CD4-positive, alpha-beta T cell treated with Interleukin-4 for 1 hour (primary cell): ENCODE measurements at places on chromosomes 5 and 9.
A peak's percentile ranks its signal among the peaks of the same experiment; 100 is the strongest.

DNA sequence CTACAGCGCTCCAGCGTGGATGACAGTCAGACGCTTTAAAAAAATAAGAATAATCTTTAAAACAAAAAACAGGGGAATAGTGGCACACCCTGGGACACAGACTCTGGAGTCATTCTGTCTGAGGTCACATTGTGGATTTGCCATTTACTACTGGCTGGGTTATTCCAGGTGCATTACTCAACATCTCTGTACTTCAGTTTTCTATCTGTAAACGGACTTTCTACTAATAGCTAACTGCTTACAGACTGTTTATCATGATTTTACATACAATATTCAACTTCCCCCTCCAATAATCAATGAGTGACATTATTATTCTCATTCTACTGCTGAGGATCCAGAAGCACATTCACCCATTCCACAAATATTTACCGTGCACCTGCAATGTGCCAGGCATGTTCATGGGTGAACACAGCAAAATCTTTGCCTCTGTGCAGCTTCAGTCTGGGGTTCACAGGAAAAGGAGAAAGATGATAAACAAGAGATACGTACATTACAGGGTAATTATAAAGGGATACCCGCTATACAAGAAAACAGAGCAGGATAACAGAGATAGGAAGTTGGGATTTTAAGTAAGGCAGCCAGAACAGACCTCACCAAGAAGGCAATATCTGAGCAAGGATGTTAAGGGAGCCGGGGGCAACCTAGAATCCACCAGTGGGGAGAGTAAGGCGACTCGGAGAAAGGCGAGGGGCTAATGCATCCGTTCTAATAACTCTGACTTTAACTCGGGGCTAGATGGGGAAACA lies 984 bp upstream of the RAD23B start:
- DNase-seq: peak; percentile 13

GRCh38 chr5:102713278-102713677 lies 41.8 kb upstream of the PAM start:
- no peak for DNase-seq

GRCh38 chr5:112616812-112617547 lies 120.7 kb upstream of the APC start:
- no peak for DNase-seq

- DNase-seq: no peak
Measured at GRCh38 chr9:129392093-129392541, 214.1 kb upstream of the IER5L start.

DNA sequence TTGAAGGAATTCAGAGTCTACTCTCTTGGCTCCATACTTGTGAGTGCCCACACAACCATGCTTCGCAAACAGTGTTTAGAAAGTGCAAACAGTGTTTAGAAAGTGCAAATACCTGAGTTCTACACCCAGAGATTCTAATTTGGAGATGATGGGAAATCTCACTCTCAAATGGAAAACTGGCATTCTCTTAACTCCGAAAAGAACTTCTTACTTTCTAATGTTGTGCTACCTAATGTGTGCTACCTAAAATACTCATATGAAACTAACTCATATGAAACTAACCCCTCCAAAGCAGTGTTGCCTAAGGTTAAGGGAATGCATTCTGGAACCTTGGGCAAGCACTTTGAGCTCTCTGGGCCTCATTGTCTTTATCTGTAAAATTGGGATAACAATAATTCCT lies 55.5 kb upstream of the ZNF366 start:
- DNase-seq: no peak

DNA sequence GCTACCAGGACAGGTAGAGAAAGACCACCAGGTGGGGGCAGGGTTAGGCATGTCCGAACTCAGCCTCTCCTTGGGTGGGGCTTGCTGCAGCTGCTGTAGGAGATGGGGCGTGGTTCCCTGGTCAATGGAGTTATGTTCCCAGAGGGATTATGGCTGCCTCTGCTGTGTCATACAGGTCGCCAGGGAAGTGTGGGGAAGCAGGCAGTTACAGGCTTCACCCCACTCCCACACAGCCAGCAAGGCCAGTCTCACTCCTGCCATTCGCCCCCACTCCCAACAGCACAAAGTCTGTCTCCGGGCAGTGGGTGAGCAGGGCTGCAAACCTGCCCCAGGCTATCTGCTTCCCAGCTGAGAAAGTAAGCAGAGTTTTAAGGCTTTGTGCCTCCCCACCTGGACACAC lies 20.0 kb upstream of the CEP72 start:
- DNase-seq: no peak

- no peak for DNase-seq
Measured at GRCh38 chr5:121503111-121503840, 348.4 kb upstream of the FTMT start.

DNA sequence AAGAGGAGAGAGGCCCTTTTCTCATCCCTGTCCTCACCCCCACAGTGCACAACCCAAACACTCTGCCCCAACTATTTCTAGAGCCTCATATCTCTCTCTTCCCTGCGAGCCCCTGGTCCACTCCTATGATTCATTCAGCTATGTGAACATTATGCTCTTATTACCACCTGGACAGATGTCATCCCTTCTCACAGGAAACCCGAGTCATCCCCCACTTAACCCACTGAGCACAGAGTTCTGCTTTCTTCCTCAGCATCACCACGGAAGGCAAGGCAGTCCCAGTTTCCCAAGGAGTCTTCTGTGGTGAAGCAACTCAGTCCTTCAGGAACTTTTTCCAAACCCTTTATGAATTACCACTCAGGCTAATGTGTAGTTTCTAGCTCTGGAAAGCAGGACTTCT lies 1.3 kb downstream of the DNAI1 start:
- no peak for DNase-seq

DNA sequence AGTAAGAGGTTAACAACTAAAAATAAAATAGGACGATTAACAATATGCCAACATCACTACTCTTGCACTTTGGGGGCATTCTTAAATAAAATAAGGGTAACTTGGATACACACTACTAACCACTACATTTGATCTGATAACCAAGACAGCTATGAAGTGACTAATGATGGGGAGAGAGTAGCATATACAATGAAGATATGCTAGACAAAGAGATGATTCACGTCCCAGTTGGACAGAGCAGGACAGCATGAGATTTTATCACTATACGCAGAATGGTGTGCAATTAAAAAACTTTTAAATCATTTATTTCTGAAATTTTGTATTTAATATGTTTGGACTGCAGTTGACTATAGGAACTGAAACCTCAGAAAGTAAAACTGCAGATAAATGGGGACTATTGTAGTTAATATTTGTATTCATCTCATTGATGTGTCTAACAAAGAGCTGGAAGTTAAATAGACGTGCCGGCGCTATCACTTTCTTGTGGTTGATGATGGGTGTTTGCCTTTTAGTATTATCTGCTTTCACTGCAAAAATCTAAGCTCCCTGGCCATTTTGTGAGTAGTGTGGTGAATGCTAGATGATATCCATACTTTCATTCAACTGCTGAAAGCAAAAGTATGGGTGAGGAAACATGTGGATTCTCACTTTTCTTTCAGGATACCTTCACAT lies 18.7 kb downstream of the GIN1 start:
- DNase-seq: no peak

- DNase-seq: no peak
Measured at GRCh38 chr9:80874276-80874675, 815.1 kb downstream of the TLE1 start.

DNA sequence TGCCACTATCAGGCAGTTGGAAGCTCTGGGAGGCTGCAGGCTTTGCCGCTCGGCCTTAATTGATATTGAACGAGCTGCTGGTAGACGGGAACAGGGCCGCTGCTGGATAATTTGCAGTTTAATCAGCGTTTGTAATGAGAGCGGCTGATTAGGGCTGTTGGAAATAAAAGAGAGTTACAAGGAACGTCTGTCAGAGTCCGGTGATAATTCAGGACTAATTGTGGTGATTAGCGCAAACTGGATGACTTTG lies 68.2 kb upstream of the TBCA start:
- DNase-seq: no peak

GRCh38 chr5:156479849-156480248 lies 152.9 kb downstream of the SGCD start:
- DNase-seq: no peak

GRCh38 chr5:73726071-73726470 lies 100.1 kb downstream of the ARHGEF28 start:
- no peak for DNase-seq

- DNase-seq: no peak
Measured at GRCh38 chr5:129406440-129406839, 53.7 kb upstream of the ADAMTS19 start.

DNA sequence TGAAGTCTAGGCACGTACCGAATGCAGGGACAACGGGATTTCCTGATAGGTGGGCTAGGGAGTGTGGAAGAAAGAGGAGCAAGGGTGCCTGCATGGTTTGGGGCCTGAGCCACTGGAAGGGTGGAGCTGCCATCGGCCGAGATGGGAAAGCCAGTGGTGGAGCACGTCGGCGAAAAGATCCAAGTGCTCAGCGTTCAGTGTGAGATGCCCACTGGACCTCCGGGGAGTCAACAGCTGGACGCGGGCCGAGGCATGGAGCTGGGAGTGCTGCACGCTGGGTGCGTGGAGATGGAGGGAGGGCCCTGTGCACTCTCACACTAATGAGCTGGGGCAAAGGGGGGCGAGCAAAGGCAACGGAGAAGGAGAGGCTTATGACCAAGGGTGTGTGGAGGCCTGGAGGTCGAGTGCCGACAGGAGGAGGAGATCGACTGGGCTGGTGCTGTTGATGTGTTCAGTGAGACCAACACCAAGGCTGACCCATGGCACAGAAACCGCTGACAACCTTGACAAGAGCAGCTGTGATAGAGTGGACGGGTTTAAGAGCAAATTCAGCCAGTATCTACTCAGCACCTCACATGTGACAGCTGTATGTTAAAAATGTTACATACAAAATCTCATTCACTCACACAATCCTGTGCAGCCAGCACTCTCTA lies 85.7 kb downstream of the STK10 start:
- DNase-seq: no peak

- no peak for DNase-seq
Measured at GRCh38 chr5:92206681-92207080, 823.6 kb upstream of the ARRDC3 start.

DNA sequence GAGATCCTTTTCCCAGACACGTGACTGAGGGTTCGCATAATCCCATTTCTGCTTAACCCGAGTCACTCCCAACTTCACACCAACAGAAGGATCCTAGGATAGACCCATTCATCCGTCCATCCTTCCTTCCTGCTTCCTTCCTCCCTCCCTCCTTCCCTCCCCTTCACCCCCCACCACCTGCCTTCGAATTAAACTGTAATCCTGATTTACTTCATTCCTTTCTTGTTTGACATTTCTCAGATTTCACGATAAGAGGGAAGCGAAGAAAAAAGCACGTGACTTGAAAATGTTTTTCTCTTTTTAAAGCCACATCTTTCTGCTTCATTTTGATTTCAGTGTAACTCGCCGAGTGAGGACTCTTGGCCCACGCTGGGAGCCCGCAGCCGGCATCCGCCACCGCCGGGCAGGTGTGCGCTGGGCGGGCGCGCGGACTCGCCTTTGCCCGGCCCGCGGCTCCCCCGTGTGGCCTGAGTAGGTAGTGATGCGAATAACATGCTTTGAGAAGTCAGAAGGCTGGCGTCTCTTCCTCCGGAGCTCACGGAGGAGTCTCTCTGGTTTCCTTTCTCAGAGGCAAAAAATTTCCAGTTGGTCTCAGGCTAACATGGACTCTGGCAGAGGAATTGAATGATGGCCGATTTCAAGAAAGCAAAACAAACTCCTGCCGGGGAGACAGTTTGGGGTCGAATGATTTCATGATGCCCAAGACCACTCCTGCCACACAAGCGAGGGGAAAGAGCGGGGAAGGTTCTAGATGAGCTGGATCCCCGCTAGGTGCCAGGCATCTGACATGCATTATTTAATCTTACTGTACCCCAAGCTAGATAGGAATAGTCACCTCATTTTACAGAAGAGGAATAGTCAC lies 117.7 kb downstream of the SLC12A2 start:
- peak; percentile 80 for DNase-seq

DNA sequence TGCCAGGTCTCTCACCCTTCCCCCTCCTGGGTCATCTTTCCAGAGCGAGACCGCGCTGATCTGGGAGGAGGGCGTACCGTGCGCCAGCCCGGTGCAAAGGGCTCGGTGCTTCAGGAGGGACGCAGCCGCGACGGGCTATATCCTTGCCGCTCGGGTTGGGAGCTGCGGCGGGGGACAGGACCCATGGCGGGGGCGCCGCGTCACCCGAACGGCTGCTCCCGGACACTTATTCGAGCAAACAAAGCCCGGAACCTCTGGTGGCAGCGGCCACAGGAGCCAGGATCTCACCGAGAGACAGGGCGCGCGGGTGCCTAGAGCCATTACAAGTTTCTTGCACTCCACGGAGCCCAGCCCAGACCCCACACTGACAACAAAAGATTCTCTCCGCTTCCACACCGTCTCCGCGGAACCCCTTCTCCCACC lies 1.3 kb downstream of the SEMA6A start:
- DNase-seq: no peak

GRCh38 chr5:943918-944620 lies 51.4 kb downstream of the TRIP13 start:
- no peak for DNase-seq

DNA sequence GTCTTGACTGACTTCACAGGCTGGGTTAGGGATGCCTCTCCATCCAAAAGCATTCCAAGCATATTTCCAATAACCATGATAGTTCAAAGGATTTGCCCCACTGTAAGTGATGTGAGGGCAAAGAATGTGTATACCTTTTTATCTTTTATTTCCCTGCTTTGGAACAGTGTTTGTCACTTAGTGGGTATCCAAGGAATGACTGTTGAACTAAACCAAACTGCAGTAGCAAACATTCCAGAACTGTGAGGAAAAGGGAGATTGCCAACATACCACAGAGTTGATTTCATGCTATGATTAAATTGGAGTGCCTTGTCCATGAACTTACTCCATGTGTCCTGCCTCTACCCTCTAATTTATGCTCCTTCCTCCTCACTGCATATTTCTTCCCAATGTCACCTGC lies 400.0 kb downstream of the KIAA0825 start:
- no peak for DNase-seq

DNA sequence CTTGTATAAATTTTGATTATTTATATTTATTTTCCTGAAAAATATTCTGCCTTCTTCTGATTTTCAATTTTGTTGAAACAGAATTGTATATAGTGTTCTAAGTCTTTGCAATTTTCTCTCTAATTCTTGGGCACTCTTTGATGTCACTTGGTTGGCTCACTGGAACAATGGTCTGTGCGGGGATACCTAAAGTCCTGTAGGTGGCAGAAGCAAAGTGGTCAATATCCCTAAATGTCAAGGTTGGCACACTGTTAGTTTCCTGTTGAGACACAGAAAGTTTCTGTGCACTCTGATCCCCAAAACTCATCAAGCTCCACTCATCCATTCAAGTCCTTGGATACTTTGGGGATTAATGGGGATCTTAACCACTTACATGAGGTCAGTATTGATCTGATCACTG lies 480.8 kb upstream of the CCNG1 start:
- DNase-seq: no peak

DNA sequence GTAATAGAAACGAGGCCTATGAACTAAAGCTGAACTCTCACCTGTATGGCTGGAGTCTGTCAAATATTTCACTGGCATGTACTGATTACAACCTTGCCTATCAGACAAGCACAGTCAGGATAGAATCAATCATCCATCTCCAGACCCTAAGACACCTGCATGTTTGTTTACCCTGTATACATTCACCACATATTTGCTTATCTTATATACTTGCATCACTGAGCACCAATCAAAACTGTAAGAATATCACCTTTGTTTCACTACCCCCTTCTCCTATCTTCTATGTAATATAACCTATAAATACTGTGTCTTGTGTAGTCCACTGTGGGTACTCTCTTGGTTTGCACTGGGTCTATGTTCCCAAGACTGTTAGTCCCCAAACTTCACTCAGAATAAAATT lies 1085.7 kb downstream of the TAF11L14 start:
- no peak for DNase-seq

- DNase-seq: no peak
Measured at GRCh38 chr9:7536310-7536939, 263.2 kb downstream of the DMAC1 start.
